NCI-H1930 (cell line): ENCODE measurements at places on chromosomes 2 and 18.

DNA sequence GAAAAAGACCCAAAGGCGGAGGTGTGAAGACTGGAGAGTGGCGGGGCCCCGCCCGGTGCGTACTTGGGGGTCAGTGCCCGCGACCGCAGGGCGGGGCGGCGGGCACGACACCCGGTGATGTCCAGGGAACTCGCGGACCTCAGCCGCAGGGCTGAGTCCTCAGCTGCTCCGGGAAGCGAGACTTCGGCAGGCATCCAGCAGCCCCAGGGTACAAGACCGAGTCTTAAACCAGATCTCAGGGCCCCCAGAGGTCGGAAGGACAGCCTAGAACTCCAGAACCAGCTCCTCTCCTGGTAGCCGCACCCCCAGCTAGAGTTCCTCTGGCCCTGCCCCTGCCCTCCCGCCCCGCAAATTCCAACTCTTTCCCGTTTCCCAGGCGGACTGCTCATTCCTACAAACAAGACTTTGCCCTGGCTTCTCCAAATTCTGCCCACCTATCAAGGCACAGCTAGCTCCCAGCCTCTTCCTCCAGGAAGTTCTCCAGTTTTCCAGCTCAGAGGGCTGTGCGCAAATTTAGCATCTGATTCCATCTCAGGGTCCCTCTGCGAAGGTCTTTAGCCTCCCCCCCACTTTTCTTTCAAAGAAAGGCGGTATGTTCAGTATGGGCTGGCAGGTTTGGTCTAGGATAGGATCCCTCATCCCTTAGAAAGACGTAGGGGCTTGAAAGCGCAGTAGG lies 26.0 kb upstream of the NOTO start:
- DNase-seq = no peak

DNA sequence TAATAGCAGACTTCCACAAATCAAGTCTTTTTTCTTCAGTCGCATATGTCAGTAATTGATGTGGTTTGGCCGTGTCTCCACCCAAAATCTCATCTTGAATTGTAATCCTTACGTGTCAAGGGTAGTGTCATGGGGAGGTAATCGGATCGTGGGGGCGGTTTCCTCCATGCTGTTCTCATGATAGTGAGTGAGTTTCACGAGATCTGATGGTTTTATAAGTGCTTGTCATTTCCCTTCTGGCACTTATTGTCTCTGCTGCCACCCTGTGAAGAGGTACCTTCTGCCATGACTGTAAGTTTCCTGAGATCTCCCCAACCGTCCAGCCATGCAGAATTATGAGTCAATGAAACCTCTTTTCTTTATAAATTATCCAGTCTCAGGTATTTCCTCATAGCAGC lies 478.8 kb downstream of the PTPRM start:
- no peak for DNase-seq

DNA sequence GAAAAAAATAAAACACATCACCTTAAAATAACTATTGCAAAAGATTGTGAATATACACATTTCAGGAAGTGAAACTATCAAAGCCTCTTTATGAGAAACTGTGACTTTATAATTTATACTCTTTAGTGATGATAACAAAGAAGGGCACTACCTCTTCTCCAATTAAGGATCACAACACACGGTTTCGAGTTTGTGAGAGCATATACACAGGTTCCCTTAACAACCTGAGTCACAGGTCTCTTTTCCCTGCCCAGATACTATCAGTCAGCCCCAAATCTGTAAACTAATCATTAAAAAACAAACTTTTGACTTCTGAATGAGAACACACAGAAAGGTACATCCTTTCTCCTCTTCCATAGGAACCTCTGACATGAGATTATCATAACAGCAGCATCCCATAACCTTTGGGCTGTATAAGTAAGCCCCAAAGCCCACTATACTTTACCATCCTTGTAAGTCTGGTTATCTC lies 44.9 kb downstream of the PTPN2 start:
- no peak for DNase-seq

- no peak for DNase-seq
Measured at GRCh38 chr2:27021253-27022049, 11.3 kb upstream of the TMEM214 start.

DNA sequence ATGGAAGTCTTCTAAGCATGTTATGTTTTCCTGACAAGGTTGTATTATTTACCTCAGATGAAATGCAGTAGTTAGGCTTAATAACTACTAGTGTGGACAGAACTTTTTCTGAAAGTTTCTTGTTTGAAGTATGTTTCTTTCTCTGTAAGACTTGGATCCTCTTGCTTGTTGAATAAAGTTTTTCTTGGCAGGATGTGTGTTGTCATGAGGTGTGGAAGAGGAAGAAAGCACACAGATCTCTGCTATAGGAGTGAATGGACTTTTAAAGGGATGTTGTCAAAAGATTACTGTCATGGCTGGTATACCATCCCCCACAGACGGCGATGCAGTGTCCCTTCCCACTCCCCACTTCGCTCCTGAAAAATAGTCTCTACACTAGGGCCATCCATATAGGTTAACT lies 2.6 kb downstream of the CAB39 start:
- DNase-seq = no peak

- no peak for DNase-seq
Measured at GRCh38 chr2:234502919-234503285, 6.0 kb upstream of the ARL4C start.

GRCh38 chr2:161729-162128 lies 102.1 kb downstream of the SH3YL1 start:
- no peak for DNase-seq

- DNase-seq = no peak
Measured at GRCh38 chr18:77087393-77088141, 45.0 kb downstream of the MBP start.
